ENCODE measurements at places on chromosomes 3 and 15.

GRCh38 chr3:80391573-80391972, 623.8 kb upstream of the ROBO1 start:
- DNase-seq: no peak

DNA sequence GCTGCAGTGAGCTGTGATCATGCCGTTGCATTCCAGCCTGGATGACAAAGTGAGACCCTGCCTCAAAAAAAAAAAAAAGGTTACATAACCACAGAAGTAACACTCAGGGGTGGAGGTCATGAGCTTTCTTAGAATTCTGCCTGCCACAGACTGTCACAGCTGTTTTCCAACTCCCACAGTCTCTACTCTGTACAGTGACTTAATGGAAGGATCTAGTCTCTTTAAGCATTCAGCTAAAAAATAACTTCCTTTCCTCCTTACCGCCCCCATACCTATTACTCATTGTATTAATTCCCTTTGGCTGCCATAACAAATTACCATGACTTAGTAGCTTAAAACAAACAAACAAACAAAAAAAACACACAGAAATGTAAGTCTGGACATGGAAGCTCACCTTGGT, 99.6 kb upstream of the UBE2E1 start:
- no peak for DNase-seq

DNA sequence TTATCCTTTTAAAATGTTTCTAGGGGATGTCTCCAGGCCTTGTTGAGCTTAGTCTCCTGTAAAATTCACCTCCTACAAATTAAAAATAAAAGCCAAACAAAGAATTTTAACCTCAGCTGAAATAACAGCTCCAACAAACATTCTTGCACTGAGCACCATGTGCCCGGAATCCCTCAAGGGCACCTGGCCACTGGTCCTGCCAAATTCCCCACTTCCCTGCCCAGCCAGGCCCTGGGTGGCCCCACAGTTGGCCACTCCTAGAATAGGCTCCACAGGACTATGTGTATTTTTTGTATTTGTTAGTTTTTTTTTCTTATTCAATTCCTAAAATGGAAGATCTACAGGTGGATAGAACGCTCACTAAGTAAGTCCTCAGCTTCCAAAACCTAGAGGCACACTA, 33.1 kb upstream of the PLA2G4E start:
- DNase-seq: no peak

GRCh38 chr3:104514371-104514770, 852.3 kb upstream of the ALCAM start:
- DNase-seq: no peak

- peak; percentile 8 for DNase-seq
Observed at GRCh38 chr3:42979044-42979972, at the start of gene GASK1A. GASK1A (plus strand) TSS chr3:42979311; CDS start chr3:42979643, 332 bp downstream.

GRCh38 chr3:13136426-13136825, 63.2 kb upstream of the IQSEC1 start:
- DNase-seq: no peak

DNA sequence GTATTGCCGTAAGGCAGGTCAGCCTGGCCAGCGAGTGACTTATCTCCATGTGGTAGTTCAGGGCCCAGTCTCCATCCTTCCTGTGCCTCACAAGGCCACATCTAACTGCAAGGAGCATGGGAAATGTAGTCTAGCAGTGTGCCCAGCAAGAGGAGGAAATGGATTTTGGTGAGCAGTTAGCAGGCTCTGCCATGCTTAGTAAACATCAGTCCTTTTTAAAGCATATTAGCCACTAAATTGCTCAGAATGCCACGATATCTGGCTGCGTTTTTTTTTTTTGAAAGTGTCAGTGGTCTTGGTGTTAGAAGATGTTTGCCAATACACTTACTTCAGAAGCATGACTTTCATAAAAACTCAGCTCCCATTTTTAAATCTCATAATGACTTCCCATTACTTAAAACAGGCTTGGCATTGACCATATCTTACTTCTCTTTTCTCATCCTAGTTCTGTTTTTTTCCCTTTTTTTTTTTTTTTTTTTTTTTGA, 470.2 kb upstream of the TPRG1 start:
- no peak for DNase-seq

GRCh38 chr15:44058126-44058525, 136.9 kb downstream of the FRMD5 start:
- no peak for DNase-seq

DNA sequence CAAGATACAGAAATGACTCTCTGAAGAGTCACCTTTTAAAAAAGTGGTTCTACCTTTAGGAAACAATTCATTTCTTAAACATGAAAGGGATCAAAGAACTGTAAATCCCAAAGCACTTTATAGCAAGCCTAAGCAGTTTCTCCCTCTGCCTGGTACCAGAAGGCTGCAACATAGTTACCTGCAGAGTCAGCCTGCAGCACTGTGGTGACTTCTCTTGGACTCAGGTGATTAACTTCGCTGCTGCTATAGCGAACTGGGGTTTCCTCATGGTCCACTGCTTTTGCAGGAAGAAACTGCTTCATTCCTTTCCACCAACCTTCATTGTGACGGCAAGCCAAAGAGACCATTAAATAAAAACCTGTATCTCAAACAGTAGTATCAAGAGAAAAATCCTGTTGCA, 37.3 kb downstream of the ST3GAL6 start:
- DNase-seq: no peak
